CD4-positive, CD25-positive, alpha-beta regulatory T cell (primary cell): ENCODE measurements at places on chromosomes 1 and 21.

- no peak for DNase-seq
These were observed 5.8 kb upstream of the SLC9C2 start for GRCh38 chr1:173608503-173609216.

DNA sequence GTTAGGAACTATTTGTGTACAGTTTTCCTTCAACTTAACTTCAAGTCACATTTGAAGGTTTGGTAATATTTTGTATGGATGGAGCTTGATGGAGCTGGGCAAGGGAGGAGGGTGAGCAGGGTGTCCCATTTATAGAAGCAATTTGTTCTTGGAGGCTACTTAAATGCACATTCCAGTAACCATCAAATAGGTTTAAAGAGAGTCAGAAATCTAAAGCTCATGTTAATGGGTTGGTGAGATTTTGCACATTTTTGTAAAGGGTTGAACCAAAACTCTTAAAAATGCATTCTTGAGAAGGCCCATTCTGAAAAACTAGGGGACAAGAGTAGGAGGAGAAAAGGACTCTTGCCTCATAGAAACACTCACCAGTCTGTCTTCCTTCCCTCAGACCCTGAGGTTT, 10.1 kb downstream of the FNDC5 start:
- DNase-seq, result no peak

DNA sequence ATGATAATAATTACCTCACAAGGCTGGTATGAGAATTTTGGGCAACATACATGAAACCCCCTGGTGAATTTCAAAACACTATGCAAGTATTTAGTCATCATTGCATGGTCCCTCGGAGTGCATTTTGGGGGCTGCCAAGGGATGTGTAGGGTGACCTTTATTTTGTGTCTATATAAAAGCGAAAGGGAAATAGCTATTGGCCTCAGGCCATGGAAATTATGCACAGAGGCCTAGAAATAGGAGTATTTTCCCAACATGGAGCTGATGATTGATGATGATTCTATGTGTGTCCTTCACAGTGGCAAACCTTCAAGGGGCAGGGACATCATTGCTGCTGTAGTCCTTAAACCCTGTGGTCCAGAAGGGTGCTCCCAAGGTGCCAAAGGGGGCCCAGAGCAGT, 265.5 kb downstream of the ST6GALNAC3 start:
- DNase-seq, result no peak

DNA sequence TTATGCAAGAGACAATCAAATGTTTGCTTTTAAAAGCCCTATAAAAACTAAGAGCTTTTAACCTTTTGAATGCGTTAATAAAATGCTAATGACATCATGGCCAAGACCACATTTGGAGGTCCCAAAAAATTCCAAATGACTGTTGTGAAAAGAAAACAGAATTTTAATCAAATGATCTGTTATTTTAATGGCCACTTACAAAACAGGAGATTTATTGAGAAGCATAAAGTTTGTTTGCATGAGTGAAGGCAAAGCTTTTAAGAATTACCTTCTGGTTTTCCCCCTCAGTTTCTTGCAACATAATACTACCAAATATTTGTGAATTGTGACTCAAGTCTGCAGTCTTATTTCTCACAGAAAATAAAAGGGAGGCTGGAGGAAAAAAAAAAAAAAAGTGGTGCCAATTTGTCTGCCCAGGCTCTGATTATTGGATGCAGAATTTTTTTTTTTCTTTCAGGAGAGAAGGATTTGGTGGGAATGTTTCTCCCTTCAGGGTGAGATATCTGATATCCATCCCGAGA, 60.7 kb downstream of the GORAB start:
- no peak for DNase-seq

GRCh38 chr1:116537040-116537831, 33.6 kb downstream of the CD58 start:
- DNase-seq, result no peak

DNA sequence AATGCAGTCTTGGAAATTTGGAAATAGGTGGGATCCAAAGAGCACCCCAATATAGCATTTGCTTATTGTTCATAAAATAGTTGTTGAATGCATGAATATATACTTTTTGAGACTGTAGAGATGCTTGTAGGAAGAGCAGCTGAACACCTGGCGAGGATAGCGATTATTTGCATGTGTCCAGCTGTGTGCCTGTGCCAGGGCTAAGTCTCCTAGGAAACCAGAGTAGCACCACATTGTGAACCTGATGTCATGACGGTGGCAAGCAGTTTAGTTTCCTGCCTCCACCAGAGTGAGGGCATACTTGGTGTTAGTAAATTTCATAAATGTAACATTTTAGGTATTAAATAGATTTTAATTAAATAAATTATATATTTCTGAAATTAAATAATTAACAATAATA, 37.3 kb upstream of the IRF2BP2 start:
- no peak for DNase-seq
